Stimulated activated CD8-positive, alpha-beta memory T cell treated with anti-CD3 and anti-CD28 coated beads, Interleukin-4, amount 100 ng/mL, for 24 hours (primary cell): ENCODE measurements at places on chromosomes 2 and 18.

GRCh38 chr18:55573386-55573785 is 14.6 kb downstream of the TCF4 start:
- no peak for DNase-seq

DNA sequence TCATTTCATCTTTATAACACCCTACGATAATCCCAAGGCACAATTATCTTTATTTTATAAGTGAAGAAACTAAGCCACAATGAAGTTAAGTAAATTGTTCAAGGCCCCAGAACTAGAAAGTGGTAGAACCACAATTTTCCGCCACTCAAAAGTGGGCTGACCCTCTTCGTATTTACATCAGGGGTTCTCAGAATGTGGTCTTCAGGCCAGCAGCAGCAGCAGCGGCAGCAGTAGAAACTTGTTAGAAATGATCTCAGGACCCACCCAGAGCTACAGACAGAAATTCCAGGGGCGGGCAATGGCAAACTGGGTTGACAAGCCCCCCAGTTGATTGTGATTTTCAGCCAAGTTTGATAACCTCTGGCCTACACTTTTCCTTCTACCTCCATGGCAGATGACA is 62.8 kb downstream of the LBH start:
- DNase-seq, result no peak

GRCh38 chr18:59837586-59837985 is 62.2 kb upstream of the PMAIP1 start:
- DNase-seq, result peak; percentile 11

GRCh38 chr2:134636714-134637113 is 82.1 kb downstream of the TMEM163 start:
- no peak for DNase-seq

DNA sequence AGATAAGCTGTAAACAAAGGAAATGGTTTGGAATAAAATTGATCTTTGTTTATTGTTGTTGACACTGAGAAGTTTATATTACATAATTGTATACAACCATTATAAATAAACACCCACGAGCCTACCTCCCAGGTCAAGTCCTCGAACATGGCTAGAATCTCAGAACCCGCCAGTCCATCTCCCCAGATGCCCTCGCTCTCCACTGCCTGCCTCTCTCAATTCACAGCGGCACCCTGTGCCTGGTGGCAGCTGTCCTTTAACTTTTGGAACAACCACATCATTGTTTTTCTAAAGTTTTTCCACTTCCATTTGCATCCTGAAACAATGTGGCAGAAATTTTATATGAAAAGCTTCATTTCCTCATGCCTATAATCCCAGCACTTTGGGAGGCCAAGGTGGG is 52.2 kb upstream of the OTOS start:
- no peak for DNase-seq

DNA sequence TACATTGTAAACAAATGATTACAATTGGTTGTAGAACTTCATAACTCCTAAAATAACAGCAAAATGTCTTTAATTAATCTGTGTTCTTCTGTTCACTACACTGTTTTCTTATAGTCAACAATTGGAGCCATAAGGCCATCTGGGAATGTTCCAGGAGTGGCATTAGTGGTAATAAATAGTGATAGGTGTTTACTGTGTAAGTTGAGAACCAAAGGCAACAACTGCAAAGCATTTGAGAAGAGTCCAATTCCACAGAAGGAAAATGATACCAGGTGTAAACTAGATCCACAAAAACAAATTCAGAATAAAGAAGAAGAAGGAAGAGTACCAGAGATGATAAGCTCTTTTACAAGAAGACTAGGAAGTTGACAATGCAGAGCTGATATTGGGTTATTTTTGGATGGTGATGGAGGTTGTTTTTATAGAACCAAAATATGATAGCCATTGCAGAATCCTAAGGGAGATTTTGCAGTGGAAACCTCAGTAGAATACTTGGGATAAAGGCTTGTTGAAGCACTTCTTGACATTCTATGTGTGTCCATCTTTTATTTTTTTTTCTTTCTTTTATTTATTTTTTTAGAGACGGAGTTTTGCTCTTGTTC is 52.9 kb downstream of the ANTXR1 start:
- no peak for DNase-seq

DNA sequence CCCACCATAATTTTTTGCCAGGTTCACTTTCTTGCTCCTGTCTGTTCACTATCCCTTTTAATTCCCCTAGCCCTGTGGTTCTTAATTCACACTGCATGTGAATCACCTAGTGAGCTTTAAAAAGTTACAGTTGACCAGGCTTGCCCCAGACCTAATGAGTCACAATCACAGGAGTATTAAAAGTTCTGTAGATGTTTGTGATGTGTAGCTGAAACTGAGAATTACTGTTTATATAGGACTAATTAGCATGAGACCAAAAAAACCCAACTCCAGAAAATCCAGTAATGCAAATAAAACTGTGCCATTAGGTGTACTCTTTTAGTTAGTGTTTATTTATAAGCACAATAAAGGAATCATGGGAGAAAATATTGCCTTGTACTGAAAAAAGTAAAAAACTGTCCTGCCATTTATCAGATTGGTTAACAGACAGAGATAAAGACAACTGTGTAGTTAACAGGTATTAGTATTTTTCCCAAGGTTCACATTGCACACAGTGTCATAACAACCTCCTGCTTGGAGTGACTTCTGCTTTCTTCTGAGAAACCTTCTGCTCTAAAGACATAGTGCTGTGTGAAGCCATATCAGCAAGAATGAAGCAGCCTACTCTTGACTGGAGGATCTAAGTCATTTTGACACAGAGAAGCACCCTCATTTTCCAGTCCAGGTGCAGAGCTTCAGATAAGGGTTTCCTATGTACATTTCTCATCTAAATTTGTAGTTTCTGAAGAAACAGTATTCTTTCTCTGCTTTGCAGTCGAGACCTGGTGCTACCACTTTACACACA is 39.0 kb downstream of the VAPA start:
- DNase-seq, result no peak

DNA sequence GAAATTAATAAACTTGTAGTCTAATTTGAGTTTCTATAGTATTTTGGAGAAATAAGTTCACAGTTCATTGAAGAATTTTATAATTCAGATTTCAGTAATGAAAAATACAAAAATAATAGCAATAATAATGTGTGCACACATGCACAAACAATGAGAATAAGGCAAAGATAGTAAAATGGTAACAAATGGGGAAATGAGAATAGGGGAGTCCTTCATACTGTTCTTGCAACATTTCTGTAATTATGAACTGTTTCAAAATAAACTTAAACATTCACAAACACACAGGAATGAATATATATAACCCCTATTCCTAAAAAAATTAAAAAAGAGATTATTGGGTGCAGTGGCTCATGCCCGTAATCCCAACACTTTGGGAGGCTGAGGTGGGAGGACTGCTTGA is 63.9 kb downstream of the SPRED2 start:
- DNase-seq, result no peak

- DNase-seq, result no peak
Measured at GRCh38 chr2:238027591-238028415, 33.0 kb upstream of the SCLY start.

GRCh38 chr2:232892843-232893242 is 22.8 kb downstream of the SNORC start:
- DNase-seq, result no peak

DNA sequence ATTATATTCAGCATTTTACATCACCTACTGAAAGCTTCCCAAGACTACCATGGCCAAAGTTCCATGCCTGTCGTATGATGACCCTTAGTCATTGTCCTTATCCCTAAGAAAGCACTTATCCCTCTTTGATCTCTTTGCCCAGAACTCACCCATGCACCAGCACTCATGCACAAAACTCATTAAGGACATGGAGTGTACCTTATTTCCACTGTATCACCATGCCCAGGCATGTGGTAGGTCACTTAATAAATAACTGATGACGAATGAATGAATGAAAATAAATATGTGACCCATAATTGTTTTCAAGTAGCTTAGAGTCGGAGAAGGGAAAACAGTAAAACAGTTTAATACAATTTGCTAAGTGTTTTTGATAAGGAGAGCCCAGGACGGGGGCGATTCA is 220.1 kb downstream of the IKZF2 start:
- DNase-seq, result no peak

GRCh38 chr2:33763671-33764310 is 164.7 kb upstream of the FAM98A start:
- no peak for DNase-seq

GRCh38 chr2:204504594-204504993 is 40.7 kb upstream of the PARD3B start:
- DNase-seq, result no peak

- DNase-seq, result no peak
Measured at GRCh38 chr2:12432985-12433625, 283.6 kb upstream of the TRIB2 start.

DNA sequence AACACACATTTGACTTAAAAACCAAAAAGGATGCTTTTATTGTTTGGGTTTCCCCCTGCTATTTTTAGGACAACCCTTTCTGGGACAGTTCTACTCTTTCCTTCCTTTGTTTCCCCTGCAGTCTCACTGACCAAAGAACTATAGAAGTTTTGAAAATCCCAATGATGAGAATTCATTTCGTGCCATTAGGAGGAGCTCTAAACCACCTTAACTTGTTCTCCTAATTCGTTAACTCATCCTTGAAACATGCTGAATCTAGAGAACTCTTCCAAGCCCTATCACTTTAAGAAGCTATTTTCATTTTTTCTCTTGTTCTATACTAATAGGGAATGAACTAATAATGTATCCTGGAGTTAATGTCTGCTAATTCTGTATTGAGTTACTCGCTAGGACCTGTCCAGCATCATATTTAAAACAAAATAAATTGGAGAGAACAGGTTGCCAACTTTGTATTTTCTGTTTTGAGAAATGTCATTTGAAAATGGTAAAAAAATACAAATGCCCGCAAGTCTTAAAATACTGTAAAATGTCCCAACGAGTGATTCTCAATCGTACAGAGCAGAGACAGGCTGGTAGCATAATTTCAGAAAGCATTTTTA is 62.9 kb downstream of the AFTPH start:
- no peak for DNase-seq

- DNase-seq, result no peak
Measured at GRCh38 chr2:196143730-196144131, 27.6 kb downstream of the STK17B start.

- DNase-seq, result no peak
Measured at GRCh38 chr2:163133602-163134001, 295.0 kb upstream of the KCNH7 start.
